ENCODE measurements at places on chromosomes 6 and 20.

GRCh38 chr20:10075606-10076005 is 40.8 kb downstream of the ANKEF1 start:
- DNase-seq: no peak

GRCh38 chr20:32839227-32839981 is 19.3 kb upstream of the EFCAB8 start:
- no peak for DNase-seq

GRCh38 chr20:17225851-17226409 is 910 bp upstream of the PCSK2 start:
- DNase-seq: no peak

DNA sequence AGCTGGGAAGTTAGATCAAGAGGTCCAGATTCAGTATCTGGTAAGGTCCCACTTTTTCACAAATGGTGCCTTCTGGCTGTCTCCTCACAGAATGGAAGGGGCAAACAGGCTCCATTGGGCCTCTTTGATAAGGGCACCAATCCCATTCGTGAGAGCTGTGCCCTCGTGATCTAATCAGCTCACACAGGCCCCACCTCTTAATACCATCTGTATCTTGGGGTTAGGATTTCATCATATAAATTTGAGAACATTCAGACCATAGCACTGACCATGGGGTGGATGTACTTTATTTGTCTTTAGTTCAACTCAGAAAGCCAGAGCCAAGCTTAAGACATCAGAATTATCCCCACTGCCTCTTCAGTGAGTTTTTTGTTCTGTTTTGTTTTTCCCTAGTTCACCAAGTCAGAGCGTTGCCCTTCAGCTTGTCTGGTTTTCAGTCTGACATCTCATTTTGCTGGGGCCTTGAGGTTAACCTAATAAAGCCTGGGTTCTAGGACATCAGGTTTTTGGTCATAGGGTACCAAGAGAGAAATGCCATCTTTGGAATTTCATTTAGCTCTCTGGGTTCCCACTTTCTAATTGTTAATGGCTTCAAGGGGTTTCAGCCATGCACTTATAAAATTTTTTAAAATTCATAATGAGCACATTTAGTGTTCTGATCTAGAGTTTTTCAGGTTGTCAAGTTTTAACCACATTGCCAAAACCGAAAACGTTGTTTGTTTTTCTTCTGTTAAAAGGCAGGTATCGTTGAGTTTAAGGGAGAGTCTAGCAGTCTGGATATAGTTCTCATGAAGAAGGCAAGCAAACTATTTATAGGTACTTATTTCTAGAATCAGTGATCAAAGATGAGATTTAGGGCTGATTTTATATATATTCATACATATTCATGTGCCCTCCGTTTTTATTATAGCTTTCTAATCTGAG is 19.0 kb downstream of the SENP6 start:
- no peak for DNase-seq

GRCh38 chr20:32191422-32191821 is 16.1 kb downstream of the PLAGL2 start:
- DNase-seq: no peak

DNA sequence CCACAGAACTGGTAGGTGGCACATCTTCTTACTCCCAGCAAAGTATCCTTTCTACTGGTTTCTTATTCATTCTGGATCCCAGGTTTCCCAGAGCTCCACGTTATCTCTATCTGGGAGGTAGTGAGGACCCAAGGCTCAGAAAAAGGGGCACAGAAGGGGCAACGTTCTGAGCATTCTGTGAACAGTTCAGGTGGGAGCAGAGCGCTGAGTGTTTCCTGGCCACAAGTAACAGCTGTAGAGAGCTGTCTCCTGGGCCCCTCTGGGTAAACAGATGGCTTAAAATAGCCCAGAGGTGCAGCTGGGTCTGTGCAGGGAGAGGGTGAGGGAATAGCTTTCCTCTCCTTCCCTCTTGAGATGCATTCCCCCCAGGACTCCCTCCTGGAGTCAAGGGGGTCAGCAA is 2.1 kb downstream of the APOBEC2 start:
- DNase-seq: no peak

DNA sequence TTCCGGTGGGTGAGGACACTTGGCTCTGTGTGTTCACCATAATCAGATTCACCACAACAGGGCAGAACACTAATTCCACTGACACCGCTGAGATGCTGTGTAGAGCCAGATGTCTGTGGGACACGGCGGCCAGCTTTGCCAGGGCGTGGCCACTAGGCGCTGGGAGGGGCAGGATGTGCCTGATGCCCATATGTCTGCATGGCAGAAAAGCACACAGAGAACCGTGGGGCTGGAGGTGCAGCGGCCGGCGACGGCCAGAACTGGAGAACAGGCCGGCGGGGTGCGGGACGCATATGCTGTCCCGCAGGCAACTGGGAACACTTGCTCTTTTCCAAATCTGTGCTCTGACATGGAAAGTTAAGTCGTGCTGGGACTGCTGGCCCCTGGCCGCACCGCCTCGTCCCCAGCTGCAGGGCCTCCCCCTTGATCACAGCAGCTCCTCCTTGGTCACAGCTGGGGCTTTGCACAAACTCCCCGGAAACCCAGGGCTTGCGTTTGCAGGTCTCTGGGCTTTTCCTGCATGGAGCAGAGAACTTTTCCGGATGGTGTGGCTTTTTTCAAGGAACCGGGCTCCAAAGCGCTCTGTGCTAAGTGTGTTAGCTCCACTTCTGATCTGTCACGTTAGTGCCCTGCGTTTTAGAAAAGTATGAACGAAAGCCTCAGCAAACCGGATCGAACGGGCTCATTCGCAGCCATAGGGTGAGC is 31.1 kb downstream of the NTSR1 start:
- DNase-seq: peak; percentile 56
